GM12892 (cell line): ENCODE measurements at places on chromosomes 5 and 9.
A peak's percentile ranks its signal among the peaks of the same experiment; 100 is the strongest.

DNA sequence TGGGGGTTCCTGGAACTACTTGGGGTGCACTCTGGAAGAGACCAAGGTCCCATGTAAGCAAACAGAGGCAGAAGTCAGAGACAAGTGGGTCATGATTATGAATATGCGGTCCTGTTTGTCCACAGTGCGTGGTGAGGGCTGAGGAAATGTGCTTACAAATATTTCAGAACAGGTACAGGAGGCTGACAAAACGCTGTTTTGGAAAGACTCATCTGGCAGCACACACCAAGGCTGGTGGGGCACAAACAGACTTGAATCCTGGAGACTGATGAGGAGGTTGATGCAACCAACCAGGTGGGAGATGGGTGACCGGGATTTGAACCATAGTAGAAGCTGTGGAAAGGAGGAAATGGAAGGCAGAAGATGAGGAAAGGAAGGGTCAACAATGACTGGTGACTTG lies 83.8 kb downstream of the ADRB2 start:
- no peak for DNase-seq

- no peak for DNase-seq
Measured at GRCh38 chr9:134193912-134194535, 29.7 kb upstream of the RNU6ATAC start.

GRCh38 chr9:109002141-109002540 lies 11.2 kb downstream of the CTNNAL1 start:
- DNase-seq = no peak

DNA sequence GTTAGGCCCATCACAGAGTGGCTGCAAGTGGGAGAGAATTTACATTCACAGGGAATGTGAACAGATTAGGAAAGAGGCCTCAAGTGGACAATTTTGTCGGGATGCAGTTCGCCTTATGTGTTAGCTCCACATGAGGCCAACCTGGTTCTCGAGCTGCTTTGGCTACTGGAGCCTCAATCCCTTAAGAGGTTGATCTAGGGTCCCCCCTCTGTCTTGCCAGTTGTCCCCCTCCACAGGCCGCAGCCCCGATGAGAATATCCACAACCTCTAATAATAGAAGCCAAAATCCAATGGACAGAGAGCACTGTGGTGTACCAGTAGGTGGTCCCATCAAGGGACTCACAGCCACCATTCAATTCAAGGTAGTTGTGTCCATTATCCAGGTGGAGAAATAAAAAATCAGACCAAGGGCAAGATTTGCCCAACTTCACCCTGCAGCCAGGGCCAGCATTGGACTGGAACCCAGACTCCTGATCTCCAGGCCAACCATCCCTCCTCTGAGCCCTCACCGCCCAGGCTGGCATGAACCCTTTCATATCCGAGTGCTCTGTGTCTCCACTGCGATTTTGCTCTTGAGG lies 1.7 kb upstream of the COL15A1 start:
- no peak for DNase-seq

- no peak for DNase-seq
Measured at GRCh38 chr9:136784249-136784996, 6.7 kb upstream of the TMEM141 start.

- DNase-seq = no peak
Measured at GRCh38 chr9:27933210-27934025, 360.1 kb upstream of the C9orf72 start.

DNA sequence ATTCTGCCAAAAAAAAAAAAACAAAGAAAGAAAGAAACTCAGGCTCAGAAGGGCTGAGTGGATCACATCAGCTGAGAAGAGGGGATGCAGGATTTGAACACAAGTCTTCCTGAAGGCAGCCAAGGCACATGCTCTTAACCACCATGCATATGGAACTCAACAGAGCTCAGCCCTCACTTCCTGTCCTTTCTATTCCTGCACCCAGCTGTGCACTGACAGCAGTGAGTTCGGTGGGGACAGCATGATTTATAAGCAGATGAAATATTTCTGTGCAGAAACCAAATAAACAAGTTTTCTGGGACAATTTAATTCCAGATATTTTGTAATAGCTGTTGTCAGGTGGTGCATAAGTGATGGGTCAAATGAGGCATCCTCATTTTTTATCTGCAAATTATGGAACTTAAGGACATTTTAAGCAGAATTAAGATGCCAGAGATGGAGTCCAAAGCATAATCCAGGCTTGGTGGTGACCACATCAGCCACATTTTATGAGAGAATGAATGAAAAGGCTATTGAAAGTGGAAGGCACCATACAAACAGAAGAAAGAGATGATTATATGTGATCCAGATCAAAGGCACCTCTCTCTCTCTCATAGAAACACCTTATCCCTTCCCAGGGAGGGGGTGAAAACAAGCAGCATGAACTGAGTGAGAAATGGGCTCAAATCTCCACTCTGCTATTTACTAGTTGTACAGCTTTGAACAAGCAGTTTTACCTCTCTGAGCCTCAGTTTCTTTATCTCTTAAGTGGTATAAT lies 303.6 kb upstream of the MSX2 start:
- no peak for DNase-seq

- no peak for DNase-seq
Measured at GRCh38 chr5:32984851-32985610, 273.9 kb downstream of the NPR3 start.

- DNase-seq = no peak
Measured at GRCh38 chr9:123250504-123250903, 17.9 kb downstream of the STRBP start.

DNA sequence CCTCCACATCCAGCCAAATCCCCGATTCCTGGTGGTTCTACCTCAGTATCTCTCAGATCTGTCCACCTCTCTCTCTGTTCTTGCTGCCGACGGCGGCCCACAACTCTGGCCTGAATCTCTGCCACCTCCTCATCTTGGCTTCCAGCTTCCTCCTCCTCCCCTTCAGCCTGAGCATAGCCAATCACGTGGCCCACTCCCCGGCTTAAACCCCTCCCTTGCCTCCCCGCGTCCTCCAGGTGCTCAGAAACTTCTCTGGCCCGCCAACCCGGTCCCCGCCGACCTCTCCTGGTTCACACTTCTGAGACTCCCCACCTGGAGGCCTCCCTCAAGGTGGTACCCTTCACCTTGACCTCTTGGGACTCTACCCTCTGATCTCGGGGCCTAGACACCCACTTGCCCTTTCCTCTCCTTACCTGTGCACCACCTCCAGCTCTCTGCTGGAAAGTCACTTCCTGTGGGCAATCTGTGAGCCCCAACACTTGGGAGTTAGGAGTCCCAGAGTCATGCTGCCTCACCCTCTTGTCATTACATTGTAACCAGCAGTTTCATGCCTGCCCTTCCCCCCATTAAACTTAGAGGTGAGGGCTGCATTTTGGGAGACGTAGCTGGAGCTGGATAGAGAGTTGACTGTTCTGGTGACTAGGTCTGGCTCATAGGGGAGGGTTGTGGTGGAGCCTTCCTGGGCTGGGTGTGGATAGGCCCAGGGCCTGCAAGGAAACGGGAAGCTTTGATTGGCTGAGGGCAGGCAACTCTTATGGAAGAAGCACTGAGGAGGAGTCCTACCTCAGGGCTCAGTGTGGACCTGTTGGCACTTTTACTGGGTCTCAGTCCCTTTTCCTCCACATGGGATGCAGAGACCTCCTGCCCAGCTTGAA lies 4.5 kb upstream of the SET start:
- peak; percentile 78 for DNase-seq

GRCh38 chr5:88824141-88824540 lies 58.8 kb downstream of the MEF2C start:
- no peak for DNase-seq

- no peak for DNase-seq
Measured at GRCh38 chr5:143119291-143119769, 284.2 kb downstream of the NR3C1 start.

GRCh38 chr9:16180546-16180945 lies 627.7 kb downstream of the CCDC171 start:
- DNase-seq = no peak

DNA sequence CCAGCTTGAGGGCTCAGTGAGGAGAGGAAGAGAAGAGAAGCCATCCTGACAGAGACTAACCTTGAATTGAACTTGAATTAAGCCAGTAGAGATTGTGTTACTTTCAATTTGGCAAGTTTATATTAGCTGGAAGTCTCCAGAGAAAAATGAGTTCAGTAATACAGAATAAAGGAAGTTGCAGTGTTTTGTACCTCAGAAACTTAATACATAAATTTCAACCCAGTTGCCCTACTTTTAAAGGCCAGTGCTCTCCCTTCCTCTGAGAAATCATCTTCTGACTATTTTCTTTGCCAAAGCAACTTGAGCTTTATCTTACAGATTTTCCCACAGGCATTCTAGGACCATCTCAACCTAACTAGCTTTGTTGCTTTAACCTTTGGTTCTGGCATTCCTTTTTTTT lies 231.0 kb upstream of the GAS1 start:
- no peak for DNase-seq

DNA sequence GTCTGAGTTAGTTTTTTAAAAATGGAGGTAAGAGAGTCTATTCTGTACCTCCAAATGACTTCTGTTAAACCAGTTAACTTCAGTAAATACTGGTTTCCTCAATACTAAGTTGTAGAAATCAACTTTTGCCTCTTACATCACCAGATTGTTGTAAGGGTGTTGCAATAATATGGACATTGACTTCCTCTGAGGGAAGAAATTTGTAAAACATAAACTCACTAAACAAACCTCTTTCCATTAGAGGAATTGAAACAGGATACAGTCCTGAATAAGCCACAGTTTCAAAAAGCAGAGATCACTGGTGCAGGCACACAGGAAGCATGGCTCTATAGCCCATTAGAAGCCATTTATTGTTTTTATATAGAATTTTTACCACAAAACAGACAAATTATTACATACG lies 32.7 kb upstream of the SLCO6A1 start:
- no peak for DNase-seq

DNA sequence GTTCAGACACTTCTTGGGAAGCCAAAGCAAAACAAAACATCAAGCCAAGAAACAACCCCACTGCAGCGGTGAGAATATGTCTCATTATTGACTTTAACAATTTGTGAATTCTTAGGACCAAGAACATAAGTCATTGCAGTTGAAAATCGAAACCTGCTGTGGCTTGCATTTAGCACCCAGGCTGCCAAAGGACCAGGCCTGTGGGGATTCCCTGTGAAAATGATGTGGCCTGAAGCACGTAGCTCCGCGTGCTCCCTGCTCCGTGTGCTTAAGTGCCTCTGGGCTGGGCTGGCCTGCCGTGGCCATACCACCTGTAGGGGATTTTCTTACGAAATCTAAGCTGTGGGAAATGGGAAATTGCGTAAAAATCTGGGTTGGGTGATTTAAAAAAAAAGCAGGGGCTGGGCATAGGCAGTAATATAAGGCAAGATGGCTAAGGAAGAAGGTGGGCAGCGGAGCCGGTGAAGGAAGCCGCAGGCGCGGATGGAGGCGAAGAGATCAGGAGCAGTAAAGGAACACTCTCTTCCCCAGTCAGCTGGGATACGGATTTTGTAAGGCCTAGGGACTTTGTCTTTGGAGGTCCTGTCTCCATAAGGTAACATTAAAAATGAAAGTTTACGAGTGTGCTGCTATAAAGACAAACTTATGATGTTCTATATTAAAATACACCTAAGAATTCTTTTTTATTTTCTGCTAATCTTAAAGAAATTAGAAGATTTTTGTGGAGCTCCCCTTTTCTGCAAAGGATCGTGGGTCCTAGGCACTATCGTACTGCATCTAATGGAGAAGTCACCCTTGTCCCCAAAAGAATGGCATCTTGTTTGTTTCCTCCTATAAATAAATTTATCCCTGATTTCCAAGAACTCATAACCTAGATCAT lies 189.6 kb upstream of the SEMA6A start:
- DNase-seq = peak; percentile 24

DNA sequence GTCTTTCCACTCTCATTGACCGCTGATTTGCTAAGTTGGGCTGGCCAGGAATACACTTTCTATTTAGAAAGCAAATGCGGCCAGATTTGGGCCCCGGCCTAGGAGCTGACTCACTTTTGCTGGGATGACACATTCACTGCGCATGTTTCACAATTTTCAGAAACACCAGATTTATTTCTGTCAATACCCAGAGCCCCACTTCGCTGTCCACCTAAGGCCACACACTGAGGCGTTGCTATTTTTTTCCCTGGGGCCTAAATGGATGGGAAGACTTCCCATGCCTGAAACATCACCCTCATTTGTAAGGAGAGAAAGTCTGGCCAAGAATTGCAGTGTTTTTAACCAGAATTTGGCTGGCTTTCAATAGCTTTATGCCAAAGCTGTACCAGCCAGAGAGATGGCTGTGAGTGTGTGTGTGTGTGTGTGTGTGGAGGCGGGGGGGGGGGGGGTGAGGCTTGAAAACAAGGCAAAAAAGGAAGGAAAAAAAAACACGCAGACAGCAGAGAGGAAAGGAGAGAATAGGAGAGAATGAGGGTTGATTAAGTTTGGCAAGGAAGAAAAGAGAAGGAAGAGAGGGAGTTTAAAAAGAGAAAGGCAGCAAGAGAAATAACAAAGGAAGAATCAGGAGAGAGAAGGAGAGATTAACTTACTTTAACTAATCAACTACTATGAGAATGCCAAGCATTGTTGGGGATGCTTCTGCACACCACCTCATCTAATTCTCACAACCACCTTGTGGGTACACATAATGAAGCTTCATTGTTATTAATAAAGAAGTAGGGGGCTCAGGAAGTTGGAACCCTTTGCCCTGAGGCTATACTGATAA lies 261.4 kb upstream of the KLF4 start:
- no peak for DNase-seq

- DNase-seq = no peak
Measured at GRCh38 chr5:9455826-9456434, 89.9 kb downstream of the SEMA5A start.

- DNase-seq = no peak
Measured at GRCh38 chr5:67301285-67301903, 104.8 kb upstream of the CD180 start.

- DNase-seq = no peak
Measured at GRCh38 chr9:2496934-2497333, 124.7 kb upstream of the VLDLR start.

DNA sequence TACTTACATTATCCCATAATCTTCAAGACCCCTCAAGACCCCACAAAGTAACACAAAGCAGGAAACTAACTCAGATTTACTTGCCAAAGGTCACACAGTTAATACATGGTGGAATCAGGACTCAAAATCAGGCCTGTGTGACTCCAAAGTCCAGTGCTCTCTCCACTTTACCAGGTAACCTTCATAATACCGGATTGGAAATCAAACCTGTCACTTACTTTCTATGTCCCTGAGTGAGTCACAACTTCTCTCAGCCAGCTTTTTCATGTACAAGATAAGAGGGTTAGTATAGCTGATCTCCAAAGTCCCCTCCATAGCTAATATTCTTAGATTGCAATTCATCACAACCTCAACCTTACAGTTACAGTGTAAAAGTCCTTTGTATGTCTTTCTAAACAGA lies 17.1 kb downstream of the STRBP start:
- no peak for DNase-seq
